ENCODE measurements at places on chromosomes 11 and 22.

DNA sequence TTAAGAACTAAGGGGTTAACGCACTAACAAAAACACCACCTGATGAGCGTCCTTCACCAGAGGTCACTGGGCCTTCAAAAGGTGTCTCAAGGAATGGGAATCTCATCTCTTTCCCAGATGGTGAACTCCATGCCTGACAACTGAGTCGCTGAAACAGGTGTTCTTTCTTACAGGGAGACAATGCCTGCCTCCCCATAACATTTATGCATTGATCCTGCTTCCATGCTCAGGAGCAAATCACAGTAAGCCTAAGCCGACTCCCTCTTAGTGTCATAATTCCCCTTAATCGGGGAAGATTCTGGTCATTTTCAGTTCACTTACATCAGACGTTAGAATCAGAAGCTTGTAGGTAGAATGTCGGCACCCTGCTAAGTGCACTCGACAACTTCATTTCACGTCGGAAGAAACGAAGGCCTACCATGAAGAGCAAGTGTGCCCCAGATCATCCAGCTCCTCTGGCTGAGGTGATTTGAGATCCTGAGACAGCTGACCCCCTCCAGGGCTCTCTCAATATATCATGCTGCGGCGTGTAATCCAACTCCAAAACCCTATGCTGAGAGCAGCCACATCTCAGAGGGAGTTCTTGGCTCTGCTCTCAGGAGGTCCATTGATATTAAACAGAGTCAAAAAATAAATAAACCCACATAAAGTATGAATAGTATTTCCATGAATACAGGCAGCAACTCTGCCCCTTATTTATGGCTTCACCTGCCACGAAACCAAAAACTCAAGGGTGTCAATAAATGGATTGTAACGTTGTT is 163.1 kb downstream of the LARGE1 start:
- no peak for DNase-seq

GRCh38 chr22:27842669-27843431 is 41.3 kb upstream of the MN1 start:
- DNase-seq, result no peak

DNA sequence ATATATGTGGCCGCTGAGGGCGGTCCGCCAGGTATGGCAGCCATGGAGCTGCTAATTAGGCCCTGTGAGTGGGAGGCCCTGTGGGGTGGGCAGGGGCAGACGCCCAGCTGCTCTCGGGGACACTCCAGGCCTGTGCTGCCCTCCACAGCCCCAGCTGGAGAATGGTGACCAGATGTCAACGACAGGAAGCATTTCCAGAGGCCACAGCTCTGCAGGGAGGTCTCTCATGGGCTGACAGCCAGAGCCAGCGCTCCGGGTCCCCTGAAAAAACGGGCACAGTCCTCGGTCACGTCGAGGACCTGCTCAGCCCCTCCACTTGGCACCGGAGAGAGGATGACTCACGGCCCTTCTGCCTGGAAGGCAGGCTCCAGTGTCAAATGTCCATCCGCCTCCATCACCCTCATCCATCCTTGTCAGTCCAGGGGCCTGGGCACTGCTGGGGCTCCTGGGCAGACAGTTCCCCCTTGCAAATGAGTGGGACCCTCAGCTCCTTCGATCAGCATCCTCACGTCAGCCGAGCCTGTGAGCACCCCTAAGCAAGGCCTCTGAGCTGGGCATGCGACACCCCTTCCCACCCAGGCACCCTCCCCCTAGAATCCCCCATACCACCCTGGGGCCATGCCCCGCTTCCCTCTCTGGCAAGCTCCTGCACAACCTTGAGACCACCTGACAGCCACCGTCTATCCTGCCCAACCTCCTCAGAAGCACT is 1.9 kb downstream of the BID start:
- DNase-seq, result peak; percentile 37

GRCh38 chr11:125452125-125452470 is 44.0 kb downstream of the FEZ1 start:
- DNase-seq, result no peak

GRCh38 chr11:130180491-130180890 is 20.9 kb downstream of the ST14 start:
- DNase-seq, result no peak

GRCh38 chr11:9137293-9138132 is 46.1 kb upstream of the SCUBE2 start:
- peak; percentile 62 for DNase-seq

GRCh38 chr22:19722982-19723231 is 432 bp upstream of the GP1BB start:
- no peak for DNase-seq

GRCh38 chr11:118633319-118633690 is 25.9 kb downstream of the PHLDB1 start:
- DNase-seq, result no peak

GRCh38 chr11:14320020-14320419 is 39.0 kb downstream of the RRAS2 start:
- no peak for DNase-seq

DNA sequence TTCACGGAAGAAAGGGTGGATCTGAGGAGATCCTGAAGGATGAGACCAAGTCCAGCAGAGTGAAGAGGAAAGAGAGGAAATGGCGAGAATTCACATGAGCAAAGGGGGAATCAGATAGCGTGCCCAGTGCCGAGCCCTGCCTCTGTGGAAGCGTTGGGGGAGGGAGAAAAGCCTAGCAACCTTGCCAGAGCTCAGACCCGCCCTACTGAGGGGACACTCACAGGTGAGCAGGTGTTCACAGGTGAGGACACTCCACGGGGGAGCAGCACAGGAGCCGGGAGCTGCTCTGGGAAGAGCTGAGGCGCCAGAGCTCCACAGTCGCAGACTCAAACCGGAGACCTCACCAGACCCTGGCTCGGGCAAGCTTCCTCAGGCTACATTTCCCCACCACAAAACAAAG is 56.2 kb downstream of the MICAL3 start:
- no peak for DNase-seq

GRCh38 chr22:28115426-28115825 is 196.4 kb upstream of the PITPNB start:
- DNase-seq, result no peak

DNA sequence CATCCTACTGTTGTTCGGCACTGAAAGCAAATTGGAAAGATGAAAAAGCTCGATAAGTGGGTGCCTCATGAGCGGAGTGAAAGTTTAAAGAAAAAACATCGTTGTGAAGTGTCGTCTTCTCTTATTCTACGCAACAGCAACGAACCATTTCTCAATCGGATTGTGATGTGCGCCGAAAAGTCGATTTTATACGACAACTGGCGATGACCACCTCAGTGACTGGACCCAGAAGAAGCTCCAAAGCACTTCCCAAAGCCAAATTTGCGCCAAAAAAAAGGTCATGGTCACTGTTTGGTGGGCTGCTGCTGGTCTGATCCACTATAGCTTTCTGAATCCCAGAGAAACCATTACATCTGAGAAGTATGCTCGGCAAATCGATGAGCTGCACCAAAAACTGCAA is 58.4 kb upstream of the FBXO3 start:
- DNase-seq, result no peak

DNA sequence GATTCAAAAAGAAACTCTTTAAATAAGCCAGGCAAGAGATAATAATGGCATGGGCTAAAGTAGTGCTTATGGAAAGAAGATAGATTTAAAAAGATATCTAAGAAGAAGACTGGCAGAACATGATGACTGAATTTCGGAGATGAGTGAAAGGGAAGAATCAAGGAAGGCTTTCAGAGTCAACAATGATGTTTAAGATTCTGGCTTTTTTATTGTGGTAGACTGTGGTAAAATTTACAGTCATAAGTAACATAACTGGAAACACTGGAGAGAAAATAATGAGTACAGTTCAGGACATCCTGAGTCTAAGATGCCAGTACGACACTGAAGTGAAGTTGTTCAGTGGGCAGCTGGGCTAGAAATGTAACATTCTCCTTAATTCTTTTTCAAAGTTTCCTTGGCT is 85.2 kb downstream of the PHF21A start:
- no peak for DNase-seq

GRCh38 chr11:106390078-106390477 is 312.6 kb downstream of the AASDHPPT start:
- no peak for DNase-seq

- no peak for DNase-seq
These were observed 2.4 kb upstream of the TTC36 start for GRCh38 chr11:118524757-118525470.

DNA sequence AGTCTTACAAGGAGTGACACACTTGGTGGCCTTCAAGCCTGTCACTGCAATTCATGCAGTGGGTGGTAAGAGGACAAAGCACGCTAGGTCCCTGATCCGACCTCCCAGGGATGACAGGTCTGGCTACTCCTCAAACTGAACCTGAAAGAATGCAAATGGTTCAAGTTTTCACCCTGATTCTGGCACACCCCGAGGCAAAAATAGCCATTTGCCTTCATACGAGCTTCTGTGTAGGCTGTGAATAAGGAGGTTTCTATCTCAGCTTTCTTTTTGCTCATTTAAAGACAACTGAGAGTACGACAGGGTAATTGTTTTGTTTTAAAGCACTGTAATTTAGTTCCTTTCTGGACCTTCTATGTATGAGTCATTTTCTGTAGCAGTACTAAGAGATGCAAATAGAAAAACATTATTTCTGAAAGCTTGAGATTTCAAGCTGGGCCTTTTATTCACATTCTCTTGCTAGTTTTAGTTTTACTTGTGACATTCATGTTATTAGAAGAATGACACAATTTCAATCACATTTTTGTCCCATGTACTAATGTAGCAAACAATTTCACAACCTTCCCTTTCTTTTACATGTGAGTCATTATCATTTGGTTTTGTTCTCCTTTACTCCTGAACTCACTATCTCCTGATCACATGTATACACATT is 56.6 kb upstream of the FDX1 start:
- DNase-seq, result no peak

DNA sequence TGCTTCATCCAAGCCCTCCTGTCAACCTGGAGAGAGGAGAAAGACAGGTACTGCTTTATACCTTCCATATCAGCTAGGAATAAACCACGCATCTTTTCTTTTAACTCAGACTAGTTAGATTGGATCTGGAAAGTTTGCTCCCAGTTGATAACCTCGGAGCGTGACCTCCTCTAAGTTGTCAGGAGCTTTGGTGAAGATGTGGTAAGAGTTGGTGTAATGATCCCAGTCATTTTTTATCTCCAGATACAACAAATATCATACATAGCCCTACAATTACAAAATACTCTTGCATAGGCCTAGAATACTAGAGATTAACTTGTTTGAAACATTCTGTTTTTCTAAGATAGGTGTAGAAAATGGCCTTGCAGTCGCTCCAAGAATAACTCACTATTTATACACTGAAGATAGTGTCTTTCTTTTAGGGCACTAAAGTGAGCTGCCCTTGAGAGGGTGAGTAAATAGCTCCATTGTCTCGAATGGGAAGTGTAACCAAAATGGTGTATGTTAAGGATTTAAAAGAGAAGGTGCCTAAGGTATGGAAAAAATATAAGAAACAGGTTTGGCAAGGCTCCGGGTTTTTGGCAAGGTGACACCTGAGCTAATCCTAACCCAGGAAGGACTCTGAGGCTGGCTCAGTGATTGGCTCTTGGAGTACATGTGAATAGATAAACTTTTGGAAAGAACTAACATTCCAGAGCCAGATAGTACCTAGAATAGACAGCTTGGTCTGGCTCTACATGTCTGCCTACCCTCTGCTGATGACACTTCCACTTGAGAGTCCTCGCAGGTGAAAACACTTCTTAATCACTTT is 59.4 kb downstream of the GLYATL1 start:
- no peak for DNase-seq
